Upper lobe of right lung (tissue), 1 donor: ENCODE measurements at places on chromosomes 3 and 15. TPM values are rescaled to one million over a fixed set of nuclear protein-coding genes. Genes with fewer than 3 reads are reported as not detected.

KBTBD13 gene
- not detected for total RNA-seq

RTP3 gene
- total RNA-seq = not detected

DNA sequence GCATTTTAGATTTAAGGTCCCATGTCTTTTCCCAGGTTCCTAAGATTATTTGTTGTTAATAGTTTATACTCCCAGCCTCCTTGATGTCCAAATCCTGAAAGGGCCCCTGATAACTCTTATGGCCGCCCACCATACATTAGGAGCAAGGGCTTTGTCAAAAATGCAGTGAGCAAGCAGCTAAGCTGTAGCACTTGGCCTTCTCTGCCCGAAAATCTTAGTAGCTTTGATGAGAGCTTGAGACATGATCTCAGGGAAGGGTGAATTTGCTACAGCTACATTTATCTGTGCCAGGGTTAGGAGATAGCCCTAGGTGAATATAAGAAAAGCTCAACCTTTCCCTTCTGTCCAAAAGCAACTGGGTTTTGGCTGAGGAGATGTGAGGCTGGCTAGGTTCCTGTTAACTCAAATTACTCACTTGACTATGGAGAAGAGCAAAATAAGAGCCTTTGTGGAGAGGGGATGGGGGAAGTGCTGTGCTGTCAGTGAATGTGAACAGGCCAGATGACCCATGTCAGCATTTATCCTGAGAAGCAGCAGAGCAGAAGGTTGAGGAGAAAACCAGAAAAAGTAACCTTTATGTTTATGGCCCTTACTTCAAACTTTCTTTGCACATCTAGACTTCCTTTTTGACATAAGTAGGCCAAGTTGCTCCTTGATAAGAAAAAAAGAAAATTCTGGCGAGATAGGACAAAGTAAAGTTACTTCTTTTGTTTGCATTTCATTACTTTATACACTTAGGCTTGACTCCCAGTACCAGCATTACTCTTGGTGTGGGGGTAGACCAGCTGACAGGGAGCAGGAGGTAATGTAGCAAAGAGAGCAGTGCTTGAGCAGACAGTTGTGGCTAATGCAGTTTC, 21.1 kb downstream of the MAPK6 start:
- H3K4me1 ChIP-seq = peaks cover 17% of the 10 kb centered on the region
- H3K27me3 ChIP-seq = no peaks in the 10 kb centered on the region
- DNase-seq = no peak
- H3K27ac ChIP-seq = no peak overlapping the region
- no peak overlapping the region for H3K4me3 ChIP-seq

GRCh38 chr3:128050597-128050996, 1.6 kb upstream of the SEC61A1 start:
- no peak overlapping the region for H3K27ac ChIP-seq
- H3K4me1 ChIP-seq = peaks cover 33% of the 10 kb centered on the region
- H3K27me3 ChIP-seq = no peaks in the 10 kb centered on the region
- H3K4me3 ChIP-seq = no peak overlapping the region

DNA sequence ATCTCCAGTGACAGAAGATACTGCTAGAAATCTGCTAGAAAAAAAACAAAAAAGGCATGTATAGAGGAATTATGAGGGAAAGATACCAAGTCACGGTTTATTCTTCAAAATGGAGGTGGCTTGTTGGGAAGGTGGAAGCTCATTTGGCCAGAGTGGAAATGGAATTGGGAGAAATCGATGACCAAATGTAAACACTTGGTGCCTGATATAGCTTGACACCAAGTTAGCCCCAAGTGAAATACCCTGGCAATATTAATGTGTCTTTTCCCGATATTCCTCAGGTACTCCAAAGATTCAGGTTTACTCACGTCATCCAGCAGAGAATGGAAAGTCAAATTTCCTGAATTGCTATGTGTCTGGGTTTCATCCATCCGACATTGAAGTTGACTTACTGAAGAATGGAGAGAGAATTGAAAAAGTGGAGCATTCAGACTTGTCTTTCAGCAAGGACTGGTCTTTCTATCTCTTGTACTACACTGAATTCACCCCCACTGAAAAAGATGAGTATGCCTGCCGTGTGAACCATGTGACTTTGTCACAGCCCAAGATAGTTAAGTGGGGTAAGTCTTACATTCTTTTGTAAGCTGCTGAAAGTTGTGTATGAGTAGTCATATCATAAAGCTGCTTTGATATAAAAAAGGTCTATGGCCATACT, 4.0 kb downstream of the B2M start:
- H3K27ac ChIP-seq = no peak overlapping the region
- peaks cover 51% of the 10 kb centered on the region for H3K4me1 ChIP-seq
- peaks cover 66% of the 10 kb centered on the region for H3K36me3 ChIP-seq
- no peaks in the 10 kb centered on the region for H3K27me3 ChIP-seq
- peak overlapping the region; percentile 96 for H3K4me3 ChIP-seq

DNA sequence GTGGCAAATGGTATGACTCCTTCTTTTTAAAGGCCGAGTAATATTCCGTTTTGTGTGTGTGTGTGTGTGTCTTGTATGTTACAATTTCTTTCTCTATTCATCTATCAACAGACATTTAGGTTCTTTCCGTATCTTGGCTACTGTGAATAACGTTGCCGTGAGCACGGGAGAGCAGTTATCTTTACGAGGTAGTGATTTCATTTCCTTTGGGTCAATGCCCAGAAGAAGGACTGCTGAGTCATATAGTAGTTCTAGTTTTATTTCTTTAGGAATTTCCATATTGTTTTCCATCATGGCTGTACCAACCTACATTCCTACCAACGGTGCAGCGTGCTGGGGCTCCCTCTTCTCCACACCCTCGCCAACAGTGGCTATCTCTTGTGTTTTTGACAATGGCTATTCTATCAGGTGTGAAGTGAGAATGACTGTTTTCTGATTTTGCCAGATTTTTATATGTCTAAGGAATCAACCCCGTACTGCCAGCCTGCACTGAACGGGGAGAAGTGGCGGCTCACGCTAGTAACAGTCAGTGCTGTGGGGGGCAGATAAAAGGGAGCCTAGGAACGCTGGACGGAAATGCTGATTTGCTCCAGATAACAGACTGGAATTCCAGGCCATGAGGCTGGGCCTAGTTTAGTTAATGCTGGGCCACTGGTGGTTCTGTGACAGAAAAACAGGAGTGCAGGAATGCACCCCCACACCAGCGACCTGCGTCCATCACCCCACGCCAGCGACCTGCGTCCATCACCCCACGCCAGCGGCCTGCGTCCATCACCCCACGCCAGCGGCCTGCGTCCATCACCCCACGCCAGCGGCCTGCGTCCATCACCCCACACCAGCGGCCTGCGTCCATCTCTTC, 168.1 kb downstream of the XXYLT1 start:
- no peak overlapping the region for H3K27ac ChIP-seq
- H3K36me3 ChIP-seq = no peaks in the 10 kb centered on the region
- peak; percentile 34 for DNase-seq

EEF1AKMT4 gene
- total RNA-seq = 2.7 TPM

SEMA3G gene
- total RNA-seq = 27.6 TPM

DNA sequence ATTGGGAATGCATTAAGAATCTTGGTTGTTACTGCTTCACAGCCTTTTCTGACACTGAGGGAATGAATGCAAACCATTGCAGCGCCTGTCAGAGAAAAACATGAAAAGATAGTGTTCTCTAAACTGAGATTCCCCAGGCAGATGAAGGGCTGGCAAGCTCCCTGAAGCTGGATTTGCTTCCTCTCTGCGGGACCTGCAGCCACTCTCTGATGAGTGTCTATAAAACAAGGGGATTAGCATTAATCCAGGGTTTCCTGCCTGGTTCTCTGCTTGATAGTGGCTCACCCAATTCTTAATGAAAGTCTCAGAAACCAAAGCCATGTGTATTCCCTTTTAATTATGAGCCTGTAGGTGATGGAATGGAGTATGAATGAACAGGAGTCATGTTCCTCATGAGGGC, 344.3 kb upstream of the UMPS start:
- no peak overlapping the region for H3K4me3 ChIP-seq
- no peak overlapping the region for H3K27ac ChIP-seq
- H3K27me3 ChIP-seq = no peaks in the 10 kb centered on the region
- no peaks in the 10 kb centered on the region for H3K36me3 ChIP-seq
- no peaks in the 10 kb centered on the region for H3K4me1 ChIP-seq

- no peak overlapping the region for H3K4me3 ChIP-seq
- H3K27me3 ChIP-seq = no peaks in the 10 kb centered on the region
- no peak for DNase-seq
- H3K4me1 ChIP-seq = no peaks in the 10 kb centered on the region
Measured at GRCh38 chr3:81354119-81354518, 407.3 kb downstream of the GBE1 start.

GRCh38 chr3:139671107-139671506, 6.7 kb downstream of the NMNAT3 start:
- H3K4me1 ChIP-seq = no peaks in the 10 kb centered on the region
- no peak overlapping the region for H3K27ac ChIP-seq
- no peaks in the 10 kb centered on the region for H3K36me3 ChIP-seq
- DNase-seq = no peak
- no peaks in the 10 kb centered on the region for H3K27me3 ChIP-seq

DNA sequence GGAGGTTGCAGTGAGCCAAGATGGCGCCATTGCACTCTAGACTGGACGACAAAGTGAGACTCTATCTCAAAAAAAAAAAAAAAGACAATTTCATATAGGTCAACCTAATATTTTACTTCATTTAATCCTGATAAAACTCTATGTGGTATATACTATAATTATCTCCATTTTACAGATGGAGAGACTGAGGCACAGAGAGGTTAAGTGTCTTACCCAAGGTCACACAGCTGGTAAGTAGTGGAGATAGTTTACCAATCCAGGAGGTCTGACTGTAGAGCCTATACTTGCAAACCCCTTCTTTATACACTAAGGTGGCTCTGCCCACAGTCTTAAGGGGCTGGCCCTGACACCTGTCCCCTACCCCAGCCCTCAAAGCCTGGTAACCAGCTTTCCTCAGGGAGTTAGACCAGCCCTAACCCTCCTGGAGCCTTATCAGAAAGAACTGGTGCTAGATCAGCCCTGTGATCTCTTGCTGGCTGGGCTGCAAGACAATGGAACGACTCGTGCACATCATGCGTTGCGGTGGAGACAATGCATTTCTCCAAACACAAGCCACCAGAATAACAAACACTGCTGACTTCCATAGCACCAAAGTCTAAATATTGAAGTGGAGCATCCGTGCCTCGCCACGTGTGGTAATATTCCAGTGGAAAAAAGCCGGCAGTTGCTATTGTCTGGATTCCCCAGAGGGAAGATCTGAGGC, 60.0 kb upstream of the SMAD3 start:
- no peaks in the 10 kb centered on the region for H3K27me3 ChIP-seq
- no peak for DNase-seq
- H3K27ac ChIP-seq = no peak overlapping the region
- H3K4me3 ChIP-seq = no peak overlapping the region
